ENCODE measurements at places on chromosomes 5 and 9.

GRCh38 chr5:101338226-101338625 lies 435.1 kb upstream of the ST8SIA4 start:
- DNase-seq: no peak

- no peak for DNase-seq
These were observed 68.3 kb downstream of the LPAR1 start for GRCh38 chr9:110969971-110970386.

DNA sequence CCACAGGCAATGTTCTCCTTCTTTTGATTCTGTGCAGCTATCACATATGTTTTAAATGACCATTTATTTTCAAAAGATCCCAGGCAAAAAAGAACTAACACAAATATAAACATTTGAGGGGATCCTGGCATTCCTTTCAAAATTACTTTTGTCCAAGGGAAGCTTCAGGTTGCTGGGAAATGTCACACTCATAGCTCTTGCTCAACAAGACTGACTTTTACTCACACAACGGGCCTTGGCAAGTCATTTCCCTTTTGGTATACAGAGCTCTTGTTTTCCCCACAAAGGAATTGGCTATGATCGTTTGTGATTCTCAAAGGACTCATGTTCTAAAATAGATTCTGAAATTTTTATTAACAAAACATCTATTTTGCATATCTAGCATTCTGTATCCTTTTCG lies 4.5 kb upstream of the PALM2AKAP2 start:
- DNase-seq: no peak

DNA sequence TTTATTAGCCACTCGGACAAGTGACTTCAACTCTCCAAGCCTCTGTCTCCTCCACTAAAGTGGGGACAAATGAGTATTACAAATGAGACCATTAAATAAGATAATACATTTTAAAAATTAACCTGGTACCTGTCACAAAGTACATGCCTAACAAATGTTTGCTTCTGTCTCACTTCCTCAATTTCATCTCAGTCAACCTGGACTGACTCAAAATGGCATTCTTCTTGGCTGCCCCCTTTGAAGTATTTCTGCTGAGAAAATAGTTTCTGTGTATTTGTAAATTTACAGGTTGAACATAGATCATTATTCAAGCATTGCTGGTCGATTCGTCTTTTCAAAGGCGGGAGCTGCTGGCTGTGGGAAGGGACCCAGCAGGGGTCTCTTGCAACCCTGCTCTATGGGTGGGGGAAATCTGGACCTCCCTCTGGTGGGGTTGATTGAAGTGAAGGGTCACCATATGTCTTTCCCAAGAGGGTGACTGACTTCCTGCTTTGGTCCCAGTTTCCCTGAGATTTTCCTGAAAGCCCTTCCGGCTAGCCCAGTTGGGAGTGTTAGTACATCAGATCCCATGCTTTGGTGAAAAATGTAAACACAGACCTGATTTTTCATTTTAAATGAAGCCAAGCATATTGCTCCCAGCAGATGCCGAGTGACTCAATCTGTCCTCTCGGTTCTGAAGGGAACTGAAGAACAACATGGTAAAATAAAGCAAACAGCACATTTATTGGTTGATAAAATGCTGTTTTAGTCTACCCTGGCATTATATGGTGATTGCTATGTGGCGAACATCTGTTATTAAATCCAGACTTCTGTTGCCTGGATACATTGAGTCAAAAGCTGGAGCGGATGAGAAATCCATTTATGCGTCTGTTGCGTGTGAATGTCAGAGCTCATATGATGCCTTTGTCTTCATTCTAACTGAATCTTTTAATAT lies 73.0 kb downstream of the KCNIP1 start:
- no peak for DNase-seq

- no peak for DNase-seq
These were observed 233.1 kb downstream of the GADD45G start for GRCh38 chr9:89837934-89838310.

DNA sequence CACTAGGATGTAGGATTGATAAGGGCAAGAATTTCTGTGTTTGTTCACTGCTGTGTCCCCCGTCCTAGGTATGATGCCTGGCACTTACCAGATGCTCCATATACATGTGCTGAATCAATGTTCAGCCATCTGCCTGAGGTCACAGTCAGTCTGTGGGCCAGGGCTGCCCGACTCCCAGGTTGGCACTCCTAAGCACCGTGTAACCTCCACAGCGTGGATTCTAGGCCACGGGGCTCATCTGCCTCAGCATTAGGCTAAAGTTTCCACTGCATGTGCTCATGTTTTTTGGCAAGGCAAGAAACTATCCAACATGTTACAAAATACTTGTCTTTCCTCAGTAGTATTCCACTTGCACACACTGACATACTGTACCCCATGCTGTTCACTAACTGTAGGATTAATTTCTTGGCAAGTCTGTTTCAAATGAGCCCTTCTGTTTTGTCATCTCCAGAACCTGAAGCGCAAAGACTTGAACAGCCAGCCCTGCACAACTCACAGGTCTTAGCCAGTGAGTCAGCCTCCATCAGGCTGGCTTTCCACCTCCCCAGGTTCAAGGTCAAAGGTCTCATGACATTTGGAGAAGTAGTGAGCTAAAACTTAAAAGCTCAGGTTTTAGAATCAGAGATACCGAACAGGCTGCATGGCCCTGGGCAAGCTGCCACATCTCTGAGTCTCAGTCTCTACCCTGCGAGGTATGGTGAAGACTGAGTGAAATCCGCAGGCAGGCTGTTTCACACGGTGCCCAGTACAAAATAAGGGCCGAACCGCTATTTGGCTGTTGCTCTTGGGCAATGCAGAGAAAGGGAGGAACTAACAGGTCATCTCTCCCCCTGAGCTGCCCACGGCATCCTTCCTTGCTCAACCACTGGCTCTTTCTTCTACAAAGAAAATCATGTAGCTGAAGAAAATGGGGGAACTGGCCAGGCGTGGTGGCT lies 7.2 kb downstream of the TOR1A start:
- no peak for DNase-seq

DNA sequence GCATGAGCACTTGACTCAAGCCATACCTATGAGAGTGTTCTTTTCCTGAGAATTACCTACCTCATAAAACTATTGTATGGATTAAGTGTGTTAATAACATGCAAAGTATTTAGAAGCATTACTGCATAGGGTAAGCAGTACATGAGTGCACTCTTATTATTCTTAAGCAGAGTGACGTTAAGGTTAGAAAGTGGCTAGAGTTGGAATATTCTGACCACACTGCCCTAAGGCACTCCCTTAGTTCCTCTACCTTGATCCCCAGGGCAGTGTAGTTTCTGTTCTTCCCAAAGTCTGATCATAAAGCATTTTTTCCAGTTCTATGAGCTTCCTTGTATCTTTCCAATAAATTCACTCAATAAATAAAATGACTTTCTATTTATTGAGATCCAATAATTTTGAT lies 189.2 kb downstream of the PCSK1 start:
- DNase-seq: no peak

DNA sequence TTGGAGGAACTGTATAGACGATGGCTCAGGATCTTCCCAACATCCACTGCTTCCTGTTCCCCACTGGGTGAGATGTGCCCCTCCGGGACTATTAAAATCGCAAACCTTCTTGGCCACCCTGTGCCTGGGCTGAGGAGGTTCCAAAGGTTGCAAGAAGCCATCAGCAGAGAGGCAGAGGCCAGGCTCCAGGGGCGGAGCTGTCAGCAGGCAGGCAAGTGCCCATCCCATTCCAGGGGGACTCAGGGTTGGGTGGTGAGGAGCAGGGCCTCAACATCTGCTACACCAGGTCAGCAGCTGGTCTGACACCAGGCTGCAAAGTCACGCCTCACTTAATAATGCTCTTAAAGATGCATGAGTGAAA lies 2.2 kb downstream of the BTNL3 start:
- DNase-seq: no peak

DNA sequence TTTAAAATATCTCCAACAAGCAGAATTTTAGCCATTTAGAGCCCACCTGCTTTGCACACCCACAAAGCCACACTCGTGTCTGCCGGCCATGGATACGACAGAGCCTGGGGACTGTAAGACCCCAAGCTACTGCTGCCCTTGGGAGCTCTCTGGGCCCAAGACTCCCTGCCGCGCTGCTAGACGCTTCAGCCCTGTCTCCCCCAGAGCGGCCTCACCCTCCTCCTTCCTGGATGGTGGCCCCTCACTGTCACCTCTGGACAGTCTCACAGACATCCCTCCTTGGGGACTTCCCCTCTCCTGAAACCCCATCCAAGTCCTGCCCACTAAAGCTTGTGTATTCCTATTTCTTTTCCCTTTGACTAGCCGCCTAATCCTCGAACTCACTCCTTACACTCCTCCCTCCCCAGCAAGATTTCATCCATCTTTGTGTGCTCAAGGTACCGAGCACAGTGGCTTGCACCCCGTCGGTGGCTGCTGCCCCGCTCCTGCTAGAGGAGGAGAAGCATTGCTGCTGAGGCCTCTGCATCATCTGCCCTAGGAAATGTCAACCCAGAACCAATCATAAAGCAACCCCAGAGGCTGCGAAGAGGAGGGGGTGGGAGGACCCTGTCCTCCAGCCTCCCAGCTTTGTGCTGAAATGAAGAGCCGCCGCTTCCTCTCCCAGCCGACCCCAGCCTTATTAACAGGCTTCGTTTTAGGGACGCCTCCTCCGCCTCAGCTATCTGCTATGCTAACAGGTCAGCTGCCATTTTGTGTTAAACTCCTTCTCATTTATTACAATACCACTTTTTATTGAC lies 71.2 kb downstream of the CFAP77 start:
- no peak for DNase-seq

DNA sequence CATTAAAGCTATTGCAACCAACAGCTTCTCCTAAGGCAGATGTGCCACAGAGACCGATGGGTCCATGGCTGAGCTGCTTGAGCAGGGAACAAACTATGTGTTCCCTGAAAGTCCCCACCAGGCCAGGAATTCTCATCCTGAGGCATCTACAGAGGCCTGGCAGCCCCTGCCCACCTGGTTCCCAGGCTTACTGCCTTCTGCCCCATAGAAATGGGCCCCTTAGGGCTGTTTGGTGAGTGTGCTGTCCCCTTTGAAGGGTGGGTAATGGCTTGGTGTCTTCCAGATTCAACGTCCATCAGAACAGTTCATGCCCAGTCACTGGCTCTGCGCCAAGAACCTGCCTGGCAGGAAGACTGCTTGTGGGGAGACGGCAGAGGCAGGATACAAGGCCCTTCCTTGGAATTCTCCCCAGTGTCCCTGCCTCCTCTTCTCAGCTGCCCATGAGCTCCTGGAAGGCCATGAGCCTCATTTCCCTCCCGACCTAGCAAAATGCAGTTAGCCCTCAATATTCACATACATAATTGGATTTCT lies 3.8 kb upstream of the COL27A1 start:
- DNase-seq: no peak

DNA sequence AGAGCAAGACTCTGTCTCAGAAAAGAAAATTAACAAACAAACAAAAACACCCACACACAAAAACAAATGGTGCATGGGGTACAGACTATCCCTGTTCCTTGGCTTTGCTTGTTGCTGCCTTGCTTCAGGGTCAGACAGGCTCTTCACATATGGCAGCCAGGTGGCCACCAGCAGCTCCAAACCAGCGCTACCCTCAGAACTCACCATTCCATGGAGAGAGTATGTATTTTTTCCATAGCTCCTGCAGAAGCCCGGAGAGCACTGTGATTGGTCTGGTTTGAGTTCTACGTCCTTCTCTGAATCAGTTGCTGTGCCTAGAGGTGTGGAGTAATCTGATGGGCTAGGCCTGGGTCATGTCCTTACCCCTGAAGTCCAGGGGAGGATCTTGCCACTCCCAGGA lies 25.2 kb upstream of the HSPA9 start:
- DNase-seq: no peak

DNA sequence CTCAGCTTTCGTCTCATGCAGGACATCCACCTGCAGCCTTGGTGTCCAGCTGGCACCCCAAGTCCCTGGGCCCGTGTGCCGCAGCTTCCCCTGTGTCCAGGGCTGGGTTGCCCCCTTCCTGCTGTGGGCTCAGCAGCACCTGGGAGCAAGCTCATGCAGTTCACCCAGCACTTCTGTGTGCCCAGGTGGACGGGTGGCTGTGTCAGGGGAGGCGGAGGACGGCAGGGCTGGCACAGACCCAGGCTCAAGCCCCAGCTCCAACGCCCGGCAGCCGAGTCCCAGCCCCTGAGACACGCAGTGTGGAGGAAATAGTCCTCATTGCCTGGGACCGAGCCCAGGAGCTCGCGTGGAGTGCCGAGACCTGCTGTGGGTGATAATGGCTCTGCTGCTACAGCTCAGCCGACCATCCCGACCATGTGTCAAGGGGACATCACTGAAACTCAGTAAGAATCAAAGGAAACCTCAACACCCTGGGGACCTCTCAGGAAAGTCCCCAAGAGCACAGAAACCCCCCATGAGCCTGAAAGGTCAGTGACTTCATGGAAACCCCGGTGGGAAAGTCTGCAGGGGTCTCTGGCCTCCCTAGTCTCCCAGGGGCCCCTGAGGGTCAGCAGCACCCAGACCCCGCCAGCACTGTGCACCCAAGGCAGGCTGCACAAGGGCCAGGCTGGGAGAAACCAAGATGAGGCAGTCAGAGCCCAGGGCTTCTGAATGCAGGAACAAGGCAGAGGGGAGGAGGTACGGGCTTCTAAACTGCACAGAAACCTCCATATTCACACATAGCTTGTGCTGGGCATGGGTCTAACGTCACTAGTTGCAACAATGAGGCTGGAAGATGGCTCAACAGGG lies 38.8 kb downstream of the LPCAT1 start:
- DNase-seq: no peak

DNA sequence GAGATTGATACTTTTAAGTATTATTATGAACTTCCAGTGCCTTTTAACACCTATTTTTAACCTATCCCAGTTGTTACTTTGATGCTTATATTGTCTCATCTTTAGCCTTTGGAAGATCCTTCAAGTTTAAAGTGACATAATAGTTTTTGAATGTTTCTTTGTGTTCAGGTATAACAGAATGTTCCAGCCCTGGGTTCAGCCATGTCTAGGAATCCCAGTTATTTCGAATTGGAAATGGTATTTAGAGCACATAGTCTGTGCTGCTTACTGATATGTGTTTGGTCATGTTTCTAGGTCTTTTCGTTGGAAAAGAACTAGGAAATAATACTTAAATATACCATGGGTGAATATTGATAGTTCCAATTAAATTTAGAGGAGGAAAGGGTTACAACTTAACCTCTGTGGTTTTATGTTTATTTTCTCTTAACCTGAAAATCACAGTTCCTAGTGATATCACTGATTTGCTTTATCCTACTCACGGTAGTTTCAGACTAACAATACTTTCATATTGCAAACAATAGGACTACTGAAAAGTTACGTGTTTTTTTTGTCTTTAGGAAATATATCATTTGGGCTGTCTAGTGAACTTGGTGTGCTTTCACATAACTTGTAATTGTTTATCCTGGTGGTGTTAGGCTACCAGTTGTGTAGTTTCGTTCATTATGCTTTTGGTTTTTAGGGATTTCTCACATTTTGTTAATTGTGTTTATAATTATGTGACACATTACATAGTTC lies 37.8 kb downstream of the UHRF2 start:
- no peak for DNase-seq

- no peak for DNase-seq
These were observed 465.4 kb downstream of the RASEF start for GRCh38 chr9:82597241-82598203.

All from hippocampal formation (tissue), 2 donors.